ENCODE measurements at places on chromosomes 6 and 20.

GRCh38 chr6:20702366-20702765, 168.1 kb downstream of the CDKAL1 start:
- no peak for DNase-seq

DNA sequence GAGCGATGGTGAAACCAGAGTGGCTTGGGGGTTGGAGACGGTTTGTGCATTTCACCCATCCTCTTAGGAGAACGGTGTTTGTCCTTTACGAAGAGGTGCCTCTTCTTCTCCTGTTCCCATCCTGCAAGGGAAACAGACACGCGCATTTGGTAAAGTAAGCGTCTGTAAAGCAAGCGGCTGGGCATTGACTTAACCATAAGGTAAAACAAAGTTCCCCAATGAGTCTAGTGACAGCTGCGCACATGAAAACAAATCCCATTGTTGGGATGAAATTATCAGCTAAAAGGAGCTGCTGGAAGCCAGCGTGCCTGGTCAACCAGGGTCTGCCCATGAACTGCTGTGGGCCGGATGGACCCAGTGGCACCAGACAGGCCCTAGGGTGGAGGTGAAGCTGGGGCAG, 5.8 kb downstream of the BHLHE23 start:
- no peak for DNase-seq

GRCh38 chr20:61044499-61044898, 207.6 kb upstream of the CDH4 start:
- no peak for DNase-seq

GRCh38 chr6:54084231-54084630, 27.0 kb upstream of the MLIP start:
- DNase-seq = no peak

DNA sequence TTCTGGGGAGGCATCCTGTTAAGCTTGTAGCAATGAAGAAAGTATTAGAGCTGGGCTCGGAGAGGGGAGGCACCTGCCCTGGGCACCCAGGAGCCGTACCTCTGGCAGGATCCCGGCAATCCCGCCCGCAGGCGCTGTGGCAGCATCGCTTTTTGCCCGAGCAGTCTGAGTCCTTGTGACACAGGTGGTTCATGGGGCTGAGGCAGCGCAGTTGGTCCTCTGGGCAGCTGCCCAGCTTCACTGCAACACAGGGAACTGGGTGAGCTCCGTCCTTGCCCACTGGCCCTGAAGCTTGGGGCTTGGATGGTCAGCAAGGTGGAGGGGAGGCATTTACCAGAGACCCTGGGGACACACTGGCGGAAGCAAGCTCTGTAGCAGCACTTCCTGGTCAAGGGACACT, 4.7 kb downstream of the WFDC5 start:
- no peak for DNase-seq

DNA sequence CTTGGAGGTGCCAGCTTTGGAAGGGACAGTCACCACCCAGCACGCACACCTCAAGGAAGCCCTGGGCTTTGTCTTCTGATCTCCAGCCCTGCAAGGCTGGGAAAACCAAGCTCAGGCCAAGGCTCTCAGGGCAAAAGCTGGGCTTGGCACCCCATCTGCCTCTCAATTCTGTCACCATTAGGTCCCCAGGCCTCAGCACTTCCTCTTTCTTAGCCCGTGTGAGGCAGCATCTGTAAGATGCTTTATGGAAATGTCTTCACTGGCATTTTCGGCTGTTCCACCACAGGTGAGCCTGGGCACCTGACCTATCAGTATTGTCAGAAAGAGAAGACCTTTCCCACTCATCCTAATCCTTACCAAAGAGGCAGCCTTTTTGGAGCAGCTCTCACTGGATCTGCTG, 24.6 kb downstream of the GMEB2 start:
- DNase-seq = no peak

DNA sequence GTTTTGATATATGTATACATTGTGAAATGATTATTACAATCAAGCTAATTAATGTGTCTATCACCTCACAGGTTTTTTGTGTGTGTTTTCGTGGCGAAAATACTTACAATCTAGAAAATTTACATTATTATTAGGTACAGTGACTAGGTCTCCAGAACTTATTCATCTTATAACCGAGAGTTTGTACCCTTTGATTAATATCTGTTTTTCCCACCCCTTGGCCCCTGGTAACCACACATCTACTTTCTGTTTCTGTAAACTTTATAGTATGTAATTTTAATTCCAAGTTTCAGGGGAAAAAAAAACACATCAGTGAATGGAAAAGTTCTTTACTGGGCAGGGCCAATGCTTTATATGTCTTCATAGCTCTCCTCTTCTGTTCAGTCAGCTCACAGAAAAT, 131.4 kb downstream of the LMBRD1 start:
- DNase-seq = no peak

GRCh38 chr20:3452690-3453089, 18.1 kb upstream of the ATRN start:
- DNase-seq = no peak

DNA sequence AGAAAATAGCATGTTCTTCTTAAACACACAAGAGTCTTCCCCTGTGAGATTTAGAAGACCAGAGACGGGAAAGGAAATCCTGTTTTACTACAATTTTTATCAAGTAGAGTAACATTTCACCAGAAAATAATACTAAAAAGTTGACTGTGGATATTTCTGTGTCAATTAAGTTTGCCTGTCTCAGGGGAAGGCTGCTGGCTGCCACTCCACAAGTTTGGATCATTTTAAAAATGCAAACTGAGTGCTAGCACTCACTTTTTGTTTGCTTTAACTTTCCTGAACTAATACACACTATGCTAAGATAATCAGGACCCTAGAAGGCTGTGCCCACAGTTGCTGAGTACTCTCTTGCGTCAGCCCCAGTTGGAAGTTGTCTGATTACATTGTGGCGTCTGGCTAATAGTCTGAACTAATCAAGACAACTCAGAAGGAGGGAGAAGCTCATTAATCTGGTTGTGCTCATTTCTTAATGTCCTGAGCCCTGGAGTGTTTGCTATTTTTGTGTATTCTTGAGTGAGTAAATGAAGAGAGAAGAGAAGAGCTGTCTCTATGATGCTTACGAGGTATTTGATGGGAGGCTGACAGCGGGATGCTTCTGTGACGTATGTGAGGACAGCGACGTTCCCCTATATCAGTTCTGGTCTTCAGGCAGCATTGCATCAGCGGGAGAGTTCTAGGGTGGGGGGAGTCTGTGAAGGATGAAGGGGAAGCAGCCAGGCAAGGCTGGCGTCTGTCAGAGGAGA, 664.2 kb downstream of the QKI start:
- no peak for DNase-seq

DNA sequence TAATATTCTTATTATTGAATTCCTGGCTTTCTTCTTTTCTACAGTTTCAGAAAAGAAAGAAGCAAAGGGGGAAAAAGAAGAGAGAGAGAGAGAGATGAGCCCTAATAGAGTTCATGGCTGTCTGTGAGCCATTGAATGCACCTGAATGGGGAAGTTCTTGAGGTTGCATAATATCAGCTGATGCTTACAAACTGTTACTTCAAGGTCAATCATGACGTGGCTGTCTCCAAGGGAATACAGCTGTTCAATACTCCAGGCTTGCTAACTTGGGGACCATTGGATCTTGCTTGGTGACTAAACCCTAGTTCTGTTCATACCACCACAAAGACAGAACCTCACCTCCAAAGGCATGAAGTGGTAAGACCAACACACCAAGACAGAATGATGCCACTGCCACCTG, 180.4 kb downstream of the ADGRG6 start:
- no peak for DNase-seq

DNA sequence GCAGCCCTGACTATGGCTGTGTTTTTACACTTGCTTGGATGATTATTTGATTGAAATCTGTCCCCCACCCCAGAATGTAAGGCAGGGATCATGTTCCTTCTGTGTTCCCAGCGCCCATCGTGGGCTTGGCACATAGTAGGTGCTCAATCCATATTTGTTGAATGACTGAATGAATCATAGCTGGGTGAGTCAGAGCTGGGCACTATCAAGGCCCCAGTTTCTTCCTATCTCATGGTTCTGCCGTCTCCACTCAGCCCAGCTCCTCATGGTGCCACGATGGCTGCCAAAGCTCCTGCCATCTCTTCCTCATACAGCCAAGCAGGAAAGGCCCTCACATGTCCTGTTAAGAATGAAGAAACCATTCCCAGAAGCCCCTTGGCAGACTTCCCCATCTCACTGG, 29.0 kb downstream of the CEBPB start:
- DNase-seq = no peak

DNA sequence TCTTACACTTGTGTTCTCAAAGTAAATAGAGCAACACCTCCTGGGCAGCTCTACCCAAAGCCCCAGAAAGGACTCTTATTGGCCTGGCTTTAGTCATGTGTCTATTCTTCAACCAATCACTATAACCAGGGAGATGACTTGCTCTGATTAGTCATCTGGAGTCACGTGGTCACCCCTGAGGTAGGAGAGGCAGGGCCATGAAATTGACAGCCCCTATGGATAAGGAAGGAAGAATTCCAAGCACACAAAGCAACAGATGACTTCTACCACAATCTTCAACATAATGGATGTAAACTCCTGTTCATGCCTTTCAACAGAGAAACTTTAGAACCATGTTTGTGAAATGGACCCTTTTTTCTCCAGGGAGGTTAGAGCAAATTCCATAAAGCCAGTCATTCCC, 24.6 kb upstream of the EYA2 start:
- DNase-seq = no peak

GRCh38 chr6:106281661-106282060, 43.9 kb downstream of the ATG5 start:
- DNase-seq = no peak

DNA sequence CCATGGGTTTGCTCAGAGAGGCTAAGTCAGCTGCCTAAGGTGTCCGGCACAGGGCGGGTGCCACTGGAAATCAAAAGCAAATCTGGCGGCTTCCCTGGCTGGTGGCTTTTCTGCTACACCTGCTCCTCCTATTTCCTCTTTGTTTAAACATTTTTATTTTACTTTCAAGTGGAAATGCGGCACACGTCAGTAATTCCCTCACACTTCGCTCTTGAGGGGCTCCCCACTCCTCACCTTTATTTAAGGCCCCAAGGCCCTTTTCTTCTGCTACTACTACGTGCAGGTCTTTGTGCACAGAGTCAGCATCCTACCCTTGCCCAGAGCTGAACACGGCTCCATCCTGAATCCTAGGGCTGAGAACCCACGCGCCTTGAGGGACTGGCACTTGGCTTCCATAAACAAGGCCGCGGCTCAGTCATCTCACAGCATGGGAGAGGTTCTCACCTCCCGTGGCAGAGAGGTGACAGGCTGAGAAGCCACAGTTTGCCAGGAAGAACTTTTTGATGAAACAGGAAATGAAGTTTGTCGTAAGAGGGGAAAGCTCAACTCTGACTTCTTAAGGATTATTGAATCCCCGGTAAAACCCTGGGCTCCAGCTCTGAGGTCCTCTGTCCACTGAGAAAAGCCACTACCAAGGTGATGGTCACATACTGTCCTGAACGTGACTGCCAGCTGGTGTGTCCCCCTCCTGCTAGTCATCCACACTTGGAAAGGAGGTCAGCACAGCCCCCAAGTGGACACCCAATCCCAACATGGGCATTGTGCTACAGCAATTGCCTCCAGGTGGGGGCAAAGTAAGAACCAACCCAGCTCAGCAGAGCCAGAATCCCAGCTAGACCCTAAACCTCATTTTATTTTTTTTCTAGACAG, 48.0 kb downstream of the NFATC2 start:
- DNase-seq = no peak

GRCh38 chr6:145904868-145905267, 59.3 kb downstream of the SHPRH start:
- DNase-seq = no peak

- DNase-seq = no peak
These were observed 367.2 kb upstream of the SPTLC3 start for GRCh38 chr20:12641619-12642018.

DNA sequence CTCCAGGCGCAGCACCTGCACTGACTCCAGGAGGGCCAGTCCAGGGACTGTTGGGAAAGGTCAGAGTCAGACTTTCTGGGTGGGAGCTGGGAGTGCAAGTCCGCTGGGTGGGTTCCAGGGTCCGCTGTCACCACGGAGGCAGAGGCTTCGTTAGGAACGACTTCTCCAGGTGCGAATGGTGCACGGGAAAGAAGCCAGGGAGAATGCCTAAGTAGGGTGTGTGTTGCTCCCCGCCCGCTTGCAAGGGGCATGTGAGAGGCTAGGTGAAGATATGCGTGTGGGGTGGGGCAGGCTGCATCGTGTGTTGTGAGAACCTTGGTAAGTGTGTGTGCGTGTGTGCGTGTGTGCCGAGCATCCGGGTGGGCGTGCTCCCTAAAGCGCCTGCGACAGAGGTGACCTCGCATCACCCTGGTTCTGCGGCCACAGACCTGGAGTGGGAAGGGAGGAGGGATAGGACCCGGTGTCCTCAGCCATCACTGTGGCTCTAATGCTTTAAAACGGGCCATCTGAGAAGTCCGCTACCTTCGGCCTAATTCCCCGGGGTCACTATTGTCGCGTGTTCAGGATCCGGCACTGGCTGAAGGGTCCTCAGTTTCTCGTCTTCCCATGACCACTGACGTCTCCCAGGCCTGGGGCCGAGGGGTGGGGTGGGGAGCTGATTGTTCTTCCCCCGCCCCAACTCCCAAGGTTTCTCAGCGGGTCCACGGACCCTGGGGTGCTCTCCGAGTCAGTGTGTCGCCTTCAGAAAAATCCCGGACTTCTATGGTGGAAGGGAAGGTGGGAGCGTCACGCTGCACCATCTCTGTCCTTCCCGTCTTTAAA, 6.1 kb downstream of the SLC32A1 start:
- DNase-seq = no peak

GRCh38 chr6:76220805-76221204, 148.3 kb upstream of the IMPG1 start:
- no peak for DNase-seq

DNA sequence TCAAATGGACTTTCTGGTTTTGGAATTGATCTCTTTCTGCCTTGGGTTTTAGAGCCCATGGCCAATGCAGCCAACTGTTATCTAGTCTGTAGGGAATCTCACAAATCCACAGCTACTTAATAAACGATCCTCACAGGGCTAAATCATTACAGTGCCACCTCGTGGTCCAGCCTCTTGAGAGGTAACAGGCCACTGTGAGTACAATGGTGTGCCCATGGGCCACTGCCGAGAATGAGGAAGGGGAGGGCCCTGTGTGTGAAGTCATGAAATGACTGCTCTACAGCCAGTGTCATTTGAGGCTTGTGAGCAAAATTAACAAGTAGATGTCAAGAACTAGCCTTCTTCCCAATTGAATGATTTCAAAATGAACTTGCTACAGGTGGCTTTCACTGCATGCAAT, 54.3 kb upstream of the GMPR start:
- DNase-seq = no peak

- no peak for DNase-seq
These were observed 27.1 kb upstream of the FBXO9 start for GRCh38 chr6:53038141-53038540.

GRCh38 chr6:35048631-35049083, 92.5 kb downstream of the TCP11 start:
- no peak for DNase-seq

- DNase-seq = no peak
These were observed 1.4 kb downstream of the FGD2 start for GRCh38 chr6:37006793-37007339.

DNA sequence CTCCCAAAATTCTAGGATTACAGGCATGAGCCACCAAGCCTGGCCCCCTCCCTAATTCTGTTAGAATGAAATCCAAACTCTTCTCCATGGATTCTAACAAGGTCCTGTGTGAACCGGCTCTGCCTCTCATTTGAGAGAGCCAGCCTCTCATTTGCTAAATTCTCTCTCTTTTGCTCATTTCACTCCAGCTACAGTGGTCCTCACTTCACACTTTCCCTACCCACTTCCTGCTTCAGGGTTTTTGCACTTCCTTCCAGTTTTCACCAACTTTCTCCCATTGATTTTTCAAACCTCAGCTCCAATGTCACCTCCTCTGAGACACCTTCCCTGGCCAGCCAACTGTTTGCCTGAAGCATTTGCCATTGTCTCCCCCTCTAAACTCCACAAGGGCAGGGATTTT, 5.1 kb downstream of the COX4I2 start:
- DNase-seq = no peak
